GM12865 (cell line): ENCODE measurements at places on chromosomes 7 and 10.

- no peak for DNase-seq
Observed at GRCh38 chr7:93779115-93779514, 111.4 kb downstream of the TFPI2 start.

DNA sequence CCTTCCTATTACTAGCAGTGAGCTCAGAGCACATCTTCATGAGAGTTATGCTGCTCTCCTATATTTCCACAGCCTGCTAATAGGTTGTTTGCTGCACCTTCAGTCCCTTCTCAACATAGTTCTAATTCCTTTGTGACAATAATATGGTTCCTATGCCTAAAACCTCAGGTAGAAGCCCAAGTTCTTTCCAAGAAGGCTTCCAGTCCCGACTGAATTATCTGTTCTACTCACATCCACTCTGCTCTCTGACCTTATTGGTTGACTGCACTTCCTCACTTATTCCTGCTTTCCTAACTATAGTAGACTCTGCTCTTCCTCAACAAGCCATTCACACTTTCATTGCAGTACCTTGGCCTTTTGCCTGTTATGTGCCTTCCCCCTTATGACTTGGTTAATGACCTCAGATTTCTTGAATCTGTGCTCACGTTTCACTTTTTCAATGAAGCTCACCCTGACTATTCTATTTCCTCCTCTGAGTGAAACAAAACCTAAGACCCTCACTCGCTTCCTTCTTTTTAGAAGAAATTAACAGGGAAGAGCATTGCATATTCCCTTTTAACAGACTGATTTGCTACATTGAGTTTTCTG, 132.7 kb downstream of the MDFIC start:
- DNase-seq: no peak

- no peak for DNase-seq
Observed at GRCh38 chr10:12387561-12388210, 38.3 kb downstream of the CAMK1D start.

GRCh38 chr7:107998660-107999480, 4.1 kb downstream of the LAMB1 start:
- no peak for DNase-seq

GRCh38 chr7:34069676-34070075, 164.3 kb downstream of the BMPER start:
- DNase-seq: no peak

DNA sequence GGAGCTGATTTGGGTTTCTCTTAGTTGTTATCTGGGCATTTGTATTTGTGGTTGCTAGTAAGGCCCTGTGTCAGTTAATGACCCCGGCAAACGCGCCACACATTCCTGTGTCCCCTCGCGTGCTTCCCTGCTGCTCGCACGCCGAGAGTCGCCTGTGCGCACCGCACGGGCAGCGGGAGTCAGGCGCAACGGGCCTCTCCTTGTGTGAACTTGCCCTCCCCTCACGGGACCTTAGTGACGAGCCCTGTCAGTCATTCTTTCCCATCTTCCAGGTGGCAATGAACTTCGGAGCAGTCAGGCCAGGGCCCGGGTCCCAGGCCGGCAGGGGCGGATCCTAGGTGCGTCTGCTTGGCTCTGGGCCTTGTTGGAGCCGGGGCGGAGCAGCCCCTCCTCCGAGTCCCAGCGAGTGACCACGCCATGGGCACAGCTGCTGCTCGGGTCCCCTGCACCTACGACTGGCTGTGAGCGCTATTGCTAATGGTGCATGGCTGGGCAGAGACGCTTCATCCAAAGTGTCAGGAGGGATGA, 12.4 kb upstream of the PRKAR1B start:
- DNase-seq: no peak

GRCh38 chr7:44990109-44991023, 9.6 kb upstream of the CCM2 start:
- no peak for DNase-seq

DNA sequence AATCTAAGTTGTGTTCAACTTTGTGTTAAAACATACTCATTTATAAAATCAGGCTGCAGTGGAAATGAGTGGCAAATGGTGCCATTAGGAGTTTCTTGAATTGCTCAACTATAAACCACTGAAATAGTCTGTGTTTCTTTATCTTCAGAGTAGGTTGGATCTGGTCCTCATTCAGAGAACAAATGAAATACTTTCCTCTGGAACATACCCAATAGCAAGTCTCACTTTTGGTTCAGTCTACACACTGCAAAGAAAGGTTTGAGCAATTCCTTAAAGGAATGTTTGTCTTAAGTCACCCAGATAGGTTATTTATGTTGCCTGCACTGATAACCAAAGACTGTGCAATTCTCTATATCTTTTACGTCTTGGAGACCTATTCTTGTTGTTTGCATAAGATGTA, 62.5 kb downstream of the ABCB4 start:
- no peak for DNase-seq

GRCh38 chr10:102678842-102679289, 34.6 kb downstream of the TRIM8 start:
- DNase-seq: peak; percentile 52

- DNase-seq: no peak
Observed at GRCh38 chr10:97519342-97519741, 20.6 kb downstream of the UBTD1 start.

- no peak for DNase-seq
Observed at GRCh38 chr7:108066486-108066885, 63.5 kb upstream of the LAMB1 start.

DNA sequence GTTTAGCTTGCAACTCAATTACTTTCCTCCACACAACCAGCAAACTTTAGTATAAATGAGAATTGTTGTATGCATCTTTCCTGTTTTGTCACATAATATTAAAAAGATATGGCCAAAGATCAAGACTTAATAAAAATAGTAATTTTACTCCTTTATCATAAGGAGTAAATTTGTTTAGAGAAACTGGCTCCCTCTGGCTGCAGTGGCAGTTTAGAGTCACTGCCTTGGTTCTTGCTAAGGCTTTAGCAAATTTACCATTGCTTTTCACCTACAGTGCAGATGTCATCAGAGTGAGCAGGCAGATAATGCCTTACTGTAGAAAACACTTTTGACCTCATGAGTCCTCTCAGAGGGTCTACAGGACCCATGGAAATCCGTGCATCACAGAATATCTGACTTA, 2.6 kb downstream of the PRPF18 start:
- no peak for DNase-seq

DNA sequence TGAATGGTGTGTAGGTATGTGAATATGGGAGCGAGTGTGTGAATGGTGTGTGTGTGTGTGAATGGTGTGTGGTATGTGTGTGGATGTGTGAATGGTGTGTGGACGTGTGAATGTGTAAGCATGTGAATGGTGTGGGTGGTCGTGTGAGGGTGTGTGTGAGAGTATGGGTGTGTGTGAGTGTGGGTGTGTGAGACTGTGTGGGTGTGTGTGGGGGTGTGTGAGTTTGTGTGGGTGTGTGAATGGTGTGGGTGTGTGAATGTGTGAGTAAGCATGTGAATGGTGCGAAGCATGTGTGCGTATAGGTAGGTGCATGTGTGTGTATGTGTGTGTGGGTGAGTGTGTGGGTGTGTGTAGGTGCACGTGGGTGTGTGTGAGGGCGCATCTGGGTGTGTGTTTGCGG, 160.7 kb upstream of the COBL start:
- no peak for DNase-seq

- DNase-seq: no peak
Observed at GRCh38 chr10:47042780-47043750, 131.8 kb downstream of the PTPN20 start.

- no peak for DNase-seq
Observed at GRCh38 chr7:52197221-52197620, 838.2 kb upstream of the POM121L12 start.

- no peak for DNase-seq
Observed at GRCh38 chr10:90276894-90277475, 575.6 kb downstream of the KIF20B start.

DNA sequence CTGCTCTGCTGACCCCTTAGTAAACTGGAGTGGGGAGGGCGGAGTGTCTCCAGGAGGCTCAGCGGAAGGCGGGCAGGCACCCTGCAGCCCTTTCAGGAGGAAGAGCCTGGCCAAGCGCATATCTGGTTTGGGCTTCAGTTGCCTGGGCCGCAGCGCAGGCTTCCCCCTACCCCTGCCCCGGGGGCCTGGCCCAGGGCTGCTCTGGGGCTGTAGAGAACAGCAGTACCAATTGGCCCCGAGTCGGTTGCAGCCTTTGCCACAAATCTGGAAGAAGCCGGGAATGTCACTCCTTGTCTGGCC, 28.1 kb upstream of the JAKMIP3 start:
- no peak for DNase-seq

DNA sequence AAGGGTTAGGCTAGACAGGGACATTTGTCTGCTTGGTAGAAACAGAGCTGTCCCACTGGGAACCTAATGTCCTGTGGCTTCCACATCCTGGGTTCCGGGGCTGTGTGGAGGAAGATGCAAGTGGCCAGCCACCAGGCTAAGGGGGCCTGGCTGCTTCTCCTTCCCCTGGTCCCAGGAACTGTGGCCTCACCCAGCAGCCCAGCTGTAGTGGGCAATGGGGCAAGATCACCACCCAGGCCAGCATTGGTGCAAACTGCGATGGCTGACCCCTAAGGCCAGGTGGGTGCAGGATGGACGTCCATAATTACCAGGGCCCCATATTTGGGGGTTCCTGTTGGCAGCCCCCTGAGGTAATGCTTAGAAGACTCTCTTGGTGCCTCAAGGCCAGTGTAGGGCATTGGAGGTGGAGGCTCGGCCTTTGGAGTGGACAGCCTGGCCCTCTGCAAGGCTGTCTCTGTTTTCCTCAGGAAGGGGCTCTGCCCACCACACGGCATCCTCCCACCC, 226.7 kb downstream of the TCF7L2 start:
- DNase-seq: no peak

DNA sequence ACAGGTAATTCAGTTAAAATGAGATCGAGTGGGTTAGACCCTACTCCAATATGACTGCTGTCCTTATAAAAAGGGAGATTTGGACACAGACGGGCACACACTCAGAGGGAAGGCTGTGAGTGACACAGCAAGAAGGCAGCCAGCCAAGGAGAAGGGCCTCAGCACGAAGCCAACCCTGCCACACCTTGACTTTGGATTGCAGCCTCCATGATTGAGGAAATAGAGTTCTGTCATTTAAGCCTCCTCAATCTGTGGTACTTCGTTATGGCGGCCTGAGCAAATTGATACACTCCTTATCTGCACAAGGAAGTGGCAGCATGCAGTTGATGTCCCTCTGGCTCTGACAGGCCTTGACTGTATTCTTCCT, 43.8 kb downstream of the SH2D4B start:
- DNase-seq: no peak

GRCh38 chr10:62631241-62631640, 173.3 kb upstream of the ADO start:
- no peak for DNase-seq

- peak; percentile 86 for DNase-seq
Observed at GRCh38 chr10:124647421-124648130, 96.6 kb downstream of the FAM53B start.

DNA sequence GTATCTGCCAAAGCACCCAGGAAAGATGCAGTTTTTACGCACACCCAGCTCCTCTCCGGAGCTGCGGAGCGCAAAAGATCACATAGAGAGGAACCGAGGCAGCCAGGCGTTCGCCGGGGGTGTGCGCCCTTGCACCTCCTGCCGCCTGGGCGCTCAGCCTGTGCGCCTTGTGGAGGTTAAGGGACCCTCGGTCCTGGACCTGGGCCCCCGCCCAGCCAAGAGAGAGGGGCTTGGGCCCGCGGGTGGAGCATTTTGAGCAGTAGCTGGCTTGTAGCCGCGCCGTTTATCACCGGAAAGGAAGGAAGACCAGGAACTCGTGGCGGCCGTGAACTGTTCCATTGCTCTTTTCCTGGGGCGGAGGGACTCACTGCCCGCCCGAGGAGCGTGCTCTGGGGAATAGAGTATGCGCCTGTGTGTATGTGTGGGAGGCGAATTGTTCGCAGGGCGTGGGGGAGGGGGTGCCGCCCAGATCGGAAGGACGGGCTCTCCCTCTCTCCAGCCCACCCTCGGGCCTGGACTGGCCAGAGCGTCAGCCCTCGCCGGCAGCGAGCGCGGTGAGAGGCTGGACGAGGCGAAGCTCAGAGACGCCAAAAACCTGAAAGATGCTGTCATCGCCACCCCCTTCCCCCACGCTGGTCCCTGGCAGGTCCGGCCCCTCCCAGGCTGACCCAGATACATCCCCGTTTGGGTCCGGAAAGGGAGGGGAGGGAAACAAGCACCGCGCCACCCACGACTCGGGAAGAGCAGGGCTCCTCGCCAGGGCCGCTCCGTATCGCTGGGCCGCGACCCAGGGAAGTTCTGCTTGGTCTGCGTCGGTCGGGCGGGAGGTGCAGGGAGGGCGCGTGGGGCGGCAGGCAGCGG, 1.2 kb upstream of the WNT2 start:
- DNase-seq: peak; percentile 24

DNA sequence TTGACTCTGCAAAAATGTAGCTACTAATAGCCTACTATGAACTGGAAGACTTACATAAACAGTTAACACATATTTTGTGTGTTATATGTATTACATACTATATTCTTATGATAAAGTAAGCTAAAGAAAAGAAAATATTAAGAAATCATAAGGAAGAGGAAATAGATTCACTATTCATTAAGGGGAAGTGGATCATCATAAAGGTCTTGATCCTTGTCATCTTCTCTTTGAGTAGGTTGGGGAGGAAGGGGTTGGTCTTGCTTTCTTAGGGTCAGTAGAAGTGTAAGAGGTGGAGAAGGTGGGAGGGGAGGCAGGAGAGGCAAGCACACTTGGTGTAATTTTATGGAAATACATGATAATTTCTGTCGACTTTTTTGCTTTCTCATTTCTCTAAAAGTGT, 81.3 kb downstream of the NAMPT start:
- no peak for DNase-seq

- DNase-seq: peak; percentile 57
Observed at GRCh38 chr10:87761892-87762291, 56.1 kb downstream of the ATAD1 start.

GRCh38 chr7:81014266-81014665, 95.4 kb upstream of the SEMA3C start:
- no peak for DNase-seq

- no peak for DNase-seq
Observed at GRCh38 chr7:116610210-116610609, 61.8 kb upstream of the MET start.

DNA sequence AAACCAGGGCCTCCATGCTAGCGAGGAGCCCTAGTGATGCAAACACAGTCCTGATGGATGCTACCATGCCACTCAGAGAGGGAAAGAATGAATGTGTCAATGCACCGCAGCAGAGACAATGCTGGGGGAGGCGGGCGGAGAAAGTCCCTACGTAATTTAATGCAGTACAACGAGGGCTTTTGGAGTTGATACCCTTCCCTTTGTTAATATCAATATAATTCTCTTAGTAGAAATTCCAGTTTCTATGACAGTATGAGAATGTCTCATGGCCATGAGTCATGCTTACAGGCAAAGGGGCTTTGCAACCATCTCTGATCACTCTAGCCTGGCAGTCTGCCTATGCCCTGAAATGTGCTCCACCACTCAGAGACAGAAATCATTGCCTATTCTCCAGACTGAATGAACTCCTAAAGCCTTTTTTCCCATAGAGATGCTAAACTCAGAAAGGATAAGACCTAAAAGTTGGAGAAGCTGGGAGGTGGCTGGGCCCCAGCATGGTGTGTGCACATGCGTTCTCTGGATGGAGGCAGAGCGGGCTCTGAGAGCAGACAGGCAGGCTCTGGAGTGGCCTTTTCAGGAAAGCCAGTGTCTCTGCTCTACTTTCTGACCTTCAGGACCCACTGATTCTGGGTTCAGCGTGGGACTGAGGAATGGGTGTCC, 20.3 kb upstream of the GIMAP2 start:
- DNase-seq: no peak
